ENCODE measurements at places on chromosomes 7 and 10.

DNA sequence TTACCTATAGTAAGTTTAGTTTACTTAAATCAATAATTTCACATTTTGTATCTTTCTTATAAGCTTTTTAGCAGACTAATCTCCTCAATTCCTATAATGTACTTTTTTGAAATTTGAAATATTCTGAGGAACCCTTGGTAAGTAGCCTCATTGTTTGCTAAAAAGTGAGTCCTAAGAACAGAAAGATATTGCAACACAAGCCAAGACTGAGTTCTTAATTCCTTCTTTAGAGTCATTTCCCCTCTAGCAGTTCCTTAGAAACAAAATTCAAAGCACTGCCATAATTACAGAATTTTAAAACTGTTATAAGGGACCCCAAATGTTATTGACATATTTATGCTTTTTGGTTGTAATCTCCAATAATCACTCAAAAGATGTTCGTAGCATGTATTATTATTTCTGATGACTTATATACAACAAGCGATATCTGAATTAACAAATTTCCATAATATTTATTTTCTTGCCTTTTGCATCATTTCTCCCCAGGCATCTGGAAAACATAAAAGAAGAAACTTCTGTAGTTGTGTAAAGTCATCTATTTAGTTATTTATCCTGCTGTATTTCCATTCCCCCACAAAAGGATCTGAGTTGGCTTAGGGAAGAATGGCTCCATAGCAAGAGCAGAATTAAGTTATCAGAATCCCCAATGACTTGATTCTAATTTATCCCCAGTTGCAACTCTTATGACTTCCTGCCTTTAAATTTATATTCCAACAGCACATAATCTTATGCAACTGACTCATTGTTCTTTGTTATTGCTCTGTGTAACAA is 67.8 kb downstream of the TMEM26 start:
- DNase-seq = no peak

DNA sequence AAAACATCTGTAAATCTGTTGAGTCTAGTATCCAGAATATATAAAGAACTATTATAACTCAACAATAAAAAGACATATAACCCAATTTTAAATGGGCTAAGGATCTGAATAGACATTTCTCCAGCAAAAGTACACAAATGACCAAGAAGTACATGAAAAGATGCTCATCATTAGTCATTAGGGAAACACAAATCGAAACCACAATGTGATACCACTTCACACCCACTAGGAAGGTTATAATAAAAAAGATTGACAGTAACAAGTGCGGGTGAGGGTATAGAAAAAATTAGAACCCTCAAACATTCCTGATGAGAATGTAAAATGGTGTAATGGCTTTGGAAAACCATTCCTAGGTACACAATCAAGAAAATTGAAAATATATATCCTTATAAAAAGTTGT is 4.1 kb downstream of the XPNPEP1 start:
- no peak for DNase-seq

- DNase-seq = no peak
Observed at GRCh38 chr7:460374-461116, 59.1 kb downstream of the PDGFA start.

DNA sequence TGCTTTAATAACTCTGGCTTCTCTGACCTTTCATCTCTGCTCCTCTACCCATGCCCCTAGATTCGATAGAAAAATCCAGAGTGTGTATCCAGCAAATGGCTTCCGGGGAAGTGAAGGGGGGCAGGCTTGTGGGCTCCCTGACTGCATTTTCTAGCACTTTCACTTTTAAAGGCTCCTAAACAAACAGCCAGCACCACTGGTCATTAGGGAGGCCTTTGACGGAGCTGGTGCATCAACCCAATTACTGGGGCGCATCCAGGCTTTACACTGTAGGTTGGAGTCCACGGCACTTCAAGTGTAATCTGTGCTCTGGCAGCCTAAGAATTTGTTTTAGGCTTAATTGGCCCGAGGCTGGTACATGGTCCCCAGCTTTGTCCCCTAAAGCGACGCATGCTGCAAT is 291.9 kb downstream of the GFRA1 start:
- DNase-seq = no peak

GRCh38 chr10:80260295-80261243 is 28.9 kb downstream of the MAT1A start:
- peak; percentile 15 for DNase-seq

DNA sequence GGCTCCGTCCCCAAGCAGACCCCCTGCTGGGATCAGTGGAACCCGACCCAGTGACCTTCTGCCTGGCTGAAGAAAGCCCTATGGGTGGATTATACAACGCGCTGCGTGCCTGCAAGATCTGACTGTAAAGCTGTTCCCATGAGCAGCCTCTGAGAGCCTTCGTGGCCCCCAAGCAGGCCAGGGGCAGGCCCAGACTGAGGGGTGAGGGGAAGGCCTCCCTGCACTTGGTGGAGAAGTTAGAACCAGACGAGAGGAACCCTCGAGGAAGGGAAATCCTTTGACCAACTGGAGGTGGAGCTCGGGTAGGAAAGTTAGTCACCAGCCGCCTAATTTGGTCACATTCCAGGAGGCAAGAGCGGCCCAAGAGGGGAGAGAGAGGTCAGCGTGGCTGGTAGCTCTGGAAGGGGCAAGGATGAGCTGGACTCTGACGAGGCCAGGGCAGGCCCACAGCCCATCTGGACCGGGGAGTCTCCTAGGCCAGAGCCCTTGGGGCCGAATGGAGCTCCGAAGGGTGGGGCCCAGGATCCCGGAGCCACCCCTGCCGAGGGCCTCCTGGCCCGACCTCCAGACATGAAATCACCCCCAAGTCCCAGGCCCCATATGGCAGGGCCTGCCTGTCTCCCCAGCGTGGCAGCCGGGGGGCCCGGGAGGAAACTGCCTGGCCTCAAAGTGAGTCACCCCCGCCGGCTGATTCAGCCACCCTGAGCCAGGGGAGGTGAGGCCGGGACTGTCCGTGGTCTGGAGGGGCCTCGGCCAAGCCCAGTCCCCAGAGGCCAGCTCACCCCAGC is 23.3 kb upstream of the PDGFA start:
- DNase-seq = no peak

- DNase-seq = no peak
Observed at GRCh38 chr10:5091196-5091595, 3.0 kb upstream of the AKR1C3 start.

DNA sequence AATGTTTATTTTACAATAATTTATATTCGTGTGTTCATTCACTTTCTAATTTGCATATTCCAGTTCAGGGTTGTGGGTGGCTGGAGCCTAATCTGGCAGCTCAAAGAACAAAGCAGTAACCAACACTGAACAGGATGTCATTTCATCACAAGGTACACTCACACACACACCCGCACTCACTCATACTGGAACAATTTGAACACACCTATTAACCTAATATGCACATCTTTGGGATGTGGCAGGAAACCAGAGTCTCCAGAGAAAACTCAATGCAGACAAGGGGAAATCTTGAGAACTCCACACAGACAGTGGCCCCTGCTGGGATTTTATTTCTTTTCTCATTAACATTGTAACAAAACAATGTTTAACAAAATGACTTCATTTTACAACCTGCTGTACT is 97.4 kb downstream of the TWIST1 start:
- no peak for DNase-seq

GRCh38 chr10:6516281-6516928 is 63.7 kb downstream of the PRKCQ start:
- no peak for DNase-seq

GRCh38 chr10:37813763-37814162 is 43.6 kb downstream of the ZNF248 start:
- no peak for DNase-seq

DNA sequence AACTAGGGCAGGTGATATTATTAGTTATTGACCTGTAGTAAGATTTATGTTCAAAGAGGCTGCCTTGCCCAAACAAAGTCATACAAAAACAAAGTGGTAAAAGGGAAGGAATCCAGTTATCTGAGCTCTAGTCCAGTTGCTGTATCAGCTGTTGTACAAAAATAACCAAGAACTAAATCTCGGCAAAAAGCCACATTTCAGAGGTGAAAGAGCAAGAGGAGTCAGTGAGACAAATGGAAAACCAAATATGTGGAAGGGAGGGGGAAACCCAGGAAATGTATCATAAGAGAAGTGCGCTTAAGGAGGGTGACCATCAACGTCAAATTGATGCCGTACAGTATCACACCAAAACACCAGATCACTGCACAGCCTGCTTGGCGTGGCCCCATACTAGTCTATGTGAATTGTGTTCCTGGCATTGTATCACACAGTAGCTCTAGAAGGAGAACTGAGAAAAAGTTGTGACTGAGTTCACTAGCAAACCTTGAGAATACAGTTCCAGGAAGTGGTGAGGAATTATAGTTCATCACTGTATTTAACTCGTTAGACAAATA is 6.4 kb downstream of the AGBL3 start:
- DNase-seq = no peak

GRCh38 chr10:76282061-76283025 is 850.9 kb downstream of the LRMDA start:
- no peak for DNase-seq

- no peak for DNase-seq
Observed at GRCh38 chr7:142030294-142030693, 34.6 kb downstream of the MGAM start.

- no peak for DNase-seq
Observed at GRCh38 chr10:122299423-122300075, 28.5 kb downstream of the BTBD16 start.

DNA sequence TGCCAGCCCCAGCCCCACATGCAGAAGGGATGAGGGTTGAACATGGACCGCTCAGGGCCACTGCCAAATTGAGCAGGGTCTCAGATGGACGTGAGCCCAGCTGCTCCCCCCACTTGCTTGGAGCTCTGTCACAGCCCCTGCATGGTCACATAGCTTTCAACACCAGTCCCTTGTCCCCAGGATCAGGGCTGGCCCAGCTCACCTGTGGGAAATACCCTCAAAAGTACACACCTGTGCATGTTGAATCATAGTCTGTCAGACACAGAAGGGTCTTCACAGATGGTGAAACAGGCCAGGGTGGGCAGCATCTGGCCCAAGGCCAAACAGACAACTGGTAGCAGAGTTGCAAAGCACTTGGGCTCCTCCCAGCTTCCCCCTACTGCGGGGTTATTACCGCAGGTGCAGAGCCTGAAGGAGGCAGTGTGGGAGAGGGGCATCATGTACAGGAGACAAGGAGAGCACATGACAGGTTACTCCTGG is 77.6 kb upstream of the UNC5B start:
- DNase-seq = no peak

GRCh38 chr10:61475449-61475873 is 22.3 kb upstream of the TMEM26 start:
- DNase-seq = no peak

DNA sequence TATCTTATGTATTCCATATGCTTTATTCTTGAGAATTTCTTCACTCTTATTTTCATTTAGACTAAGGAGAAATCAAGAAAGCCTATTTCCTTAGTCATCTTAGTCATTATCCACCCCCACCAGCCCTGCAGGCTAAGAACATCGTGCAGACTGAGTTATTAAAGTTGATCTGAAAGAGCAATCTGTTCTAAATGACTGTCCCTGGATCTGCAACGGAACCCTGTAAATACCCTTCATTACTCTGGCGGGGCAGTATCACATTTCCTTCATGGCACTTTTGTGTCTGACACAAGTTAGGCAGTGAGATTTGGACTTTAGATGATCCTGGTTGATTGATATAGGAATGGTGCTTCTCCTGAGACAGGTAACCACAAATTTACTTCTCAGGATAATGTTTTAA is 3.5 kb upstream of the MYPN start:
- no peak for DNase-seq

GRCh38 chr7:26172048-26172447 is 20.1 kb downstream of the NFE2L3 start:
- DNase-seq = no peak

GRCh38 chr7:97851683-97852082 is 20.5 kb downstream of the ASNS start:
- DNase-seq = no peak

DNA sequence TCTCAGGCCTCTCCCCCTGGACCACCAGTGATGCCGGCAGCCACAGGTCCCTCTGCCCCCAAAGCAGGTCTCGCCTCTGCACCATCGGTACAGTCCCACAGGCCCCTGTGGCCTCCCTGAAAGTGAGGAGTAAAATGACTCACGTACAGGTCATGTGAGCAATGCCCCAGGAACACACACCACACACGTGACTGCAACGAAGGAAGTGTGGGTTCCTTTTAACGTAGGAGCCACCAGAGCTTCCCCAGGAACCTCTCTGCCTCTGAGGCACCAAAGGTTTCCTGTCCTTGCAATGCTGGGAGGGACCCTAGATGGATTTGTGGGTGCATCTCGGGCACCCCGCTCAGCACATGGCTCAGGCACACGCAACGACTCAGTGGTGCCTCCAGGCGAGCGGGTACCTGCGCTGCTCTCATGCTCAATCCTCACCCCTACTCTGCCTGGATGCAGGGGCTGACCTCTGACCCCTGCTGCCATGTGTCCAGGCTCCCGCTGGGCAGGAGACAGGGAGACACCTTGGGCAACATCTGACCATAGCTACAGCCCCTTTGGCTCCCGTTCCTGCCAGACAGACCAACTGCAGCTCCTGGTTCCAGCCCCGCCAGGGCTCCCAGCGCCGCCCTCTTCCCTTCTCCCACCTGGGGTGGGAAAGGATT is 120.7 kb downstream of the PRKAG2 start:
- peak; percentile 51 for DNase-seq

- DNase-seq = no peak
Observed at GRCh38 chr7:114082642-114083165, 163.9 kb upstream of the PPP1R3A start.

DNA sequence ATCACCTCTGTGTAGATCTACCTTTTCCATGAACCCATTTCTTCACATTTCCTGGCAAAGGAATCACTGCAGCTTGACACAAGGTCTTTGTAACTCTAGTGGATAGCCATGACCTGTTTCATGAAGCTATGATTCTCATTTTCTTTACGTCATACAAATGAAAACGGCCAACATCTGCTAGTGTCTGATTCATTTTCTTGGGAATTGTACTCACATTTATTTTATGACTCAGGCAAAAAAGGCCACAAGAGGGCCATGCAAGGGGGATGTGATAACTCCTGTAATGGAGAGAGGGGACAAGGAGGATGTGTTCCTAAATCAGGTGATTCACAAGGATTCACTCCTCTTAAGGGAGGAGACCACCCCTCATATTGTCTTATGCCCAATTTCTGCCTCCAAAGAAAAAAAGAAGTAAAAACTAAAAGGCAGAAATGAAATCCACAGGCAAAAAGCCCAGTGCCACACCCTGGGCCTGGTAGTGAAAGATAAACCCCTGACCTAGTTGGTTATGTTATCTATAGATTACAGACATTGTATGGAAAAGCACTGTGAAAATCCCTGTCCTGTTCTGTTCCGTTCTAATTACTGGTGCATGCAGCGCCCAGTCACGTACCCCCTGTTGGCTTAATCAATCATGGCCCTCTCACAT is 249.9 kb downstream of the IPMK start:
- DNase-seq = no peak

Data from stimulated activated CD4-positive, alpha-beta T cell treated with anti-CD3 and anti-CD28 coated beads, TNF-alpha, amount 100 ng/mL, for 48 hours (primary cell).